Fibroblast of villous mesenchyme (primary cell): ENCODE measurements at places on chromosomes 11 and 22. TPM values are rescaled to one million over a fixed set of nuclear protein-coding genes. Genes with fewer than 3 reads are reported as not detected.
A peak's percentile ranks its signal among the peaks of the same experiment; 100 is the strongest.

The KRTAP5-1 gene
- total RNA-seq, result not detected in 2 replicates

GRCh38 chr11:41040474-41040873 lies 419.0 kb downstream of the LRRC4C start:
- no peak for DNase-seq

DNA sequence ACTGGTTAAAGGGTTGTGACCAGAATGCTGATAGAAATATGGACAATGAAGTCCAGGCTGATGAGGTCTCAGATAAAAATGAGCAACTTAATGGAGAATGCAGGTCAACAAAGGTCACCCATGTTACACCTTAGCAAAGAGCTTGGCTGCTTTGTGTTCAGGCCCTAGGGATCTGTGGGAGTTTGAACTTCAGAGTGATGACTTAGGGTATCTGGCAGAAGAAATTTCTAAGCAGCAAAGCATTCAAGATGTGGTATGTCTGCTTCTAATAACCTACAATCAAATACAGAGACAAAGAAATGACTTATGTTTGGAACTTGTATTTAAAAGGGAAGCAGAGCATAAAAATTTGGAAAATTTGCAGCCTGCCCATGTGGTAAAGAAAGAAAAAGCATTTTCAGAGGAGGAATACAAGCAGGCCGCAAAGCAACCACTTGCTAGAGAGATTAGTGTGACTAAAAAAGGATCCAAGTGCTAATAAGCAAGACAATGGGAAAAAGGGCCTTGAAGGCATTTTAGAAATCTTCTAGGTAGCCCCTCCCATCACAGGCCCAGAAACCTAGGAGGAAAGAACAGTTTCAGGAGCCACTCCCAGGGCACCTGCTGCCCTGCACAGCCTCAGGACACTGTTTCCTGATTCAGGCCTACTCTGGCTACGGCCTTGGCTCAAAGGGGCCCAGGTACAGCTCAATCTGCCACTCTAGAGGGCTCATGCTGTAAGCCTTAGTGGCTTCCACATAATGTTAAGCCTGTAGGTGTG lies 41.3 kb downstream of the TNKS1BP1 start:
- DNase-seq, result no peak

- peak; percentile 10 for DNase-seq
Measured at GRCh38 chr11:11731311-11732083, 109.7 kb upstream of the GALNT18 start.
